ENCODE measurements at places on chromosomes 6 and 20. TPM values are rescaled to one million over a fixed set of nuclear protein-coding genes. Genes with fewer than 3 reads are reported as not detected.

DNA sequence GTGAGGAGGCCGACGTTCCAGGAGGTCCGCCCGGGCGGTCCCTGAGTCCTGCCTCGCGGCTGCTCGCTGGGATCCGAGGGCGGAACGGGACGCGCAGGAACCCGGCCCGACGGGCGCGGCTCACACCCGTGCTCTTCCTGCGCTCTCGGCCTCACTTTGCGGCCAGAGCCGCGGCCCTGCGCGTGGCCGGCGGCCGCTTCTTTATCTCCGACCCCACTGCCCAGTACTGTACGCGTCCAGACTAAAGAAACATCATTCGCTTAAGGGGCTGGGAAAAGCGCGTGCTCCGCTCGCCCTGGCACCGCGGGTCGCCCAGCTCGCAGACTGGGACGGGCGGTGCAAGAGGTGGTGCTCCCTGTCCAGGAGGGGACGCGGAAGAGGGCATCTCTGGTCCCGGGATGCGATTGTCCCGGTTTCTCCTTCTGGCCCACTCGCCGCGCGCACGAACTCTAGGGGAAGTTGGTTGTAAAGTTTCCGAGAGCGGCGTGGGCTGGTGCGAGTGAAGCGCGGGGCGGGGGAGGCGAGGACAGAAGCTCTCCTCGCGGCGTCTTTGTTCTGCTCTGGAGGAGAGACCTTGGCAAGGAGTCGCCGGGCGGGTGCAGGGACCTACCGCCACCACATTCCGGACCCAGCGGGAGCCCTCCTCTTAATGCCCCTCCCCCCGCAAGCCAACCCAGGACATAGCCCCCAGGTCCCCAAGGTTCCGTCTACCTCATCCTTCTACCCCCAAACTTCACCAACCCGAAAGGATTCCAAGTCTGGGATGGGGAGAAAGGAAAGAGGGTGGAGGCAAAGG lies 71.0 kb downstream of the SOX4 start:
- no peak overlapping the region for H3K4me3 ChIP-seq
- H3K4me1 ChIP-seq, result peaks cover 26% of the 10 kb centered on the region
- DNase-seq, result no peak
- H3K36me3 ChIP-seq, result no peaks in the 10 kb centered on the region

The FAM209B gene
- 0.63 TPM for total RNA-seq

The KCNS1 gene
- 0.34 TPM for total RNA-seq

DNA sequence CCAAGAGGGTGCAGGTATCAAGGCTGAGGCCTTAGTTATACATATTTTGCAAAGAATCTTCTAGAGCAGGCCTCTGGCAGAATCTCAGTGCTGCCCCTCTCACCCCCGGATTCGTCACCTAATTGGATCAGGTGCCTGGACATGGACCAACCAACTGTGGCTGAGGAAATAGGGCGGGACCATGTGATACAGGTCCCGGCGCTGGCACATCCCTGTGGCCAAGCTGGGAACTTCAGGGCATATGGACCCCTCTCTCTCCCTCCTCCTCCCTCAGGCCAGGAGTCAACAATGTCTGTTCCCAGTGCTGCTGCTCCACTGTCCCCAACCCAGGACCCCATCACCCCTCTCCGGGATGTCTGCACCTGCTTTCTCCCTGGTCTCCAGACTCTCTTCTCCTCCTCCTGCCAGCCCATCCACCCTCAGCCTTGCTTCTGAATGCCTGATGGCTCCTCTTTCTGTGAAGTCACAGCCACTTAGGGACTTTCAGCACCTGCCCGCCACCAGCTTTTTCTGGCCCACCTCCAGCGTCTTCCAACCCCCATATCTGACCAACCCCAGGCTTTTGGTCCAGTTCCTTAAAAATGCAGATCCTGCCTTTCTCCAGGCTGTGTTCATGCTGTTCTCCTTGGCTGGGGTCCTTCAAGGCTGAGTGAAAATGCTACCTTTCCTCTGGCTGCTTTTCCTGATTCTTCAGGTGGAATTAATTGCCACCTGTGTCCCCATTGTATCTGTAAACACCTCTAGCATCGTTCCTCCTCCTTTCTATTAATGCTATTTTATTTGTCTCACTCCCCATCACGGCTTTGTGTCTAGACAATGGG lies 19.0 kb upstream of the MLN start:
- no peak overlapping the region for H3K4me3 ChIP-seq
- H3K27ac ChIP-seq, result no peak overlapping the region
- no peaks in the 10 kb centered on the region for H3K36me3 ChIP-seq

The F13A1 gene
- not detected for total RNA-seq

DNA sequence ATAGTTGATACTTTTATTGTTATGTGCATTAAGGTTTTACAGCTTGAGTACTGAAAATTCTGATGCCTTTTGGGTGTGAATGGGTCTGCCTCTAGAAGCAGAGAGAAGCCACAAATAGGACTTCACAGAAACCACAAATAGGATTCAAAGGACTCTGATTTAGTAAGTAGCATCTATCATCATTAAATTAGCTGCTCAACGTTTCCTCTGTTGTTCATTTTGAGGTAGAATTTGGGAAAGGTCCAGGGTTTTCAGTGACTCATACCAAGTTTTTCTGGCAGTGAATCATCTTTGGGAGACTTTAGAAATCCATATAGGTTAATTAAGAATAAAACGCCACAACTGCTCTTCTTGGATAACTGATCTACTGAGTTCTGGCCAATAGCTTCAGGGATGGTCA lies 105.1 kb downstream of the PHF3 start:
- no peak for DNase-seq
- no peak overlapping the region for H3K4me3 ChIP-seq
- no peak overlapping the region for H3K27ac ChIP-seq
- peaks cover 1% of the 10 kb centered on the region for H3K27me3 ChIP-seq
- no peaks in the 10 kb centered on the region for H3K36me3 ChIP-seq

The EDN1 gene
- not detected for total RNA-seq

The ZC2HC1B gene
- total RNA-seq, result not detected

DNA sequence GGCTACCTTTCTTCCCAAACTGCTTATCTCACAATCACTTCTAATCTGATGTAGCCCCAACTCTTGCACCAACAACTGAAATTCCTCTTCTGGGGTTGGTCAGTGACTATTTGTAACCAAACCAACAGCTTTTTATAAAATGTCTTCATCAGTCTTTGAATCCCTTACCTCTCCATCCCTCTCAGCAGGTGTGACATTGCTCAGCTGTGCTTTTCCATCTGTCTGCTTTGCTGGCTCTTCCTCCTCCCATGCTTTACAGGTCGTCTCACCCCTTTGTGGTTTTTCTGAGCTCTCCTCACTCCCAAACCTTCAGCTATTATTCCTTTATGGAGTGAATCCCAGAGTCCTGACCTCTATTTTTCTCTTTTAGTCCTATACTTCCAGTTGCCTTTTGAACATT lies 5.9 kb downstream of the MAP7 start:
- H3K4me1 ChIP-seq, result no peaks in the 10 kb centered on the region
- no peaks in the 10 kb centered on the region for H3K36me3 ChIP-seq
- DNase-seq, result no peak

- DNase-seq, result peak; percentile 87
- H3K36me3 ChIP-seq, result peaks cover 8% of the 10 kb centered on the region
- H3K27ac ChIP-seq, result peak overlapping the region; percentile 79
- H3K4me3 ChIP-seq, result peak overlapping the region; percentile 79
- peaks cover 47% of the 10 kb centered on the region for H3K4me1 ChIP-seq
These were observed 497 bp downstream of the ACSS1 start for GRCh38 chr20:25057234-25058050.

- H3K27me3 ChIP-seq, result no peaks in the 10 kb centered on the region
- no peak overlapping the region for H3K4me3 ChIP-seq
- no peaks in the 10 kb centered on the region for H3K4me1 ChIP-seq
- no peaks in the 10 kb centered on the region for H3K36me3 ChIP-seq
- DNase-seq, result no peak
These were observed 31.0 kb upstream of the FBXO30 start for GRCh38 chr6:145845557-145845956.

- H3K36me3 ChIP-seq, result no peaks in the 10 kb centered on the region
- peaks cover 16% of the 10 kb centered on the region for H3K27me3 ChIP-seq
- no peak overlapping the region for H3K4me3 ChIP-seq
- no peak overlapping the region for H3K27ac ChIP-seq
- DNase-seq, result no peak
These were observed 52.7 kb downstream of the CPXM1 start for GRCh38 chr20:2747676-2748235.

DNA sequence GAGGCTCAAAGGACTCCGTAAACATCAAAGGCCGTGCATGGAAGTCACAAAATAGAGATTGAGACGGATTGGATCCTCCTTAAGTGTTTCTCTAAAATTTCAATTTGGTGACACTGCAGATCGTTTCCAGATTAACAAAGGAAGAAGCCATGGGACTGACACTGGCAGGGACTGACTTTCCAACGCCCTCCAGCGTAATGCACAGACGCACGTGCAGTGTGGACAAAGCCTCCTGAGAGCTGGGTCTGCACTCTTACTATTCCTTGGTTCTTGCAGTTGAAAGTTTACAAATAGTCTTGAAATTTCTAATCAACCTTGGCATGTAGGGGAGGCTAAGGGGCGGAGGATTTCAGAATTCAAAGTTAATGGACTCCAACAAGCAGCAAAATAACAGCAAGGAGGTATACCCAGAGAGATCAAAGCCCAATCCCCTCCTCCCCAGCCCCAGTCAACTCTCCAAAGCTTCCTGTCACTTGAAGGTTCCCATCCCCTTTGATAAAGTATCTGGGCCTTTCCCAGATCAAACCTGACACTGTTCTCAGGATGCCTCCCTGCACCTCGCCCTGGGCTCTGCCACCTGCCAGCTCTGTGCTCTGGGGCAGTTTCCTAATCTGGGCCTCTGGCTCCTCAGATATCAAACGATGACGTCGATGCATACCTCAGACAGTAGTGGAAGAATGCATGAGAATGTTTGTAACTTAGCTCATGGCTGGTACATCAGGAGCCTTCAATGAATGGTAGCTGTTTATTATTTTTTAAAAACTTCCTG lies 106.5 kb upstream of the TRAF3IP2 start:
- H3K27ac ChIP-seq, result peak overlapping the region; percentile 70
- peaks cover 71% of the 10 kb centered on the region for H3K4me1 ChIP-seq
- no peak overlapping the region for H3K4me3 ChIP-seq
- H3K36me3 ChIP-seq, result peaks cover 62% of the 10 kb centered on the region

DNA sequence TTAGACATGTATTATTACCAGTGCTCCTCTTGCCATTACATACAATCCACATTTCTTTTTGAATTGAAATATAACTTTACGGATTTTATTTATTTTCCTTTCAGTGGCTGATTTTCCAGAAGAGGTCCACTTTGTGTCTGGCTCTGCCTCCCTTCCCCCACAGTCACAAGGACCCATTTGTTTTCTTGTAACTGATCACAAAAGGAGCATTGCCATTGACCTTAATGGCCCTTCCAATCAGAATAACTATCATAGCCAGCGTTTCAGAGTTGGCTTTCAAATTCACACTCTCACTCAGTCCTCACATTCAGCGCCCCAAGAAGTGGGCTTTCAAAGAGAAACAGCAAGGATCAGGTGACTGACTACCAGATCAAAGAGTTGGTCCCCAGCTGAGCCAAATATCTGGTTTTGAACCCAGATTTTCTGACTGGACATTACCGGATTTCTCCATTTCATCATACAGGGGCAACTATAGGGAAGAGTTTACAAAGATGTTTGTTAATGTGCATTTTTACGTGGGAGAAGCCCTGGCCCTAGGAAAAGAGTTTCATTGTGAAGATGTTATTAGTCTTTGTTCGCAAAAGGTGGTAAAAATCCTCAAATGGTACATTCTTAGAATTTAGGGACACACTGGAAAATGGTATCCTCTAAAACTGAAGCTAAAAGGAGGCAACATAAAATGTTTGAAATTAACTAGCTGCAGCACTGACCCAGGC lies 2.0 kb upstream of the SLC22A23 start:
- H3K4me3 ChIP-seq, result no peak overlapping the region
- H3K36me3 ChIP-seq, result no peaks in the 10 kb centered on the region
- peaks cover 7% of the 10 kb centered on the region for H3K27me3 ChIP-seq
- DNase-seq, result no peak
- H3K4me1 ChIP-seq, result peaks cover 4% of the 10 kb centered on the region
- no peak overlapping the region for H3K27ac ChIP-seq

- H3K4me3 ChIP-seq, result no peak overlapping the region
- H3K4me1 ChIP-seq, result peaks cover 6% of the 10 kb centered on the region
- no peak overlapping the region for H3K27ac ChIP-seq
- no peaks in the 10 kb centered on the region for H3K36me3 ChIP-seq
These were observed 48.1 kb downstream of the CNKSR3 start for GRCh38 chr6:154462425-154462824.

DNA sequence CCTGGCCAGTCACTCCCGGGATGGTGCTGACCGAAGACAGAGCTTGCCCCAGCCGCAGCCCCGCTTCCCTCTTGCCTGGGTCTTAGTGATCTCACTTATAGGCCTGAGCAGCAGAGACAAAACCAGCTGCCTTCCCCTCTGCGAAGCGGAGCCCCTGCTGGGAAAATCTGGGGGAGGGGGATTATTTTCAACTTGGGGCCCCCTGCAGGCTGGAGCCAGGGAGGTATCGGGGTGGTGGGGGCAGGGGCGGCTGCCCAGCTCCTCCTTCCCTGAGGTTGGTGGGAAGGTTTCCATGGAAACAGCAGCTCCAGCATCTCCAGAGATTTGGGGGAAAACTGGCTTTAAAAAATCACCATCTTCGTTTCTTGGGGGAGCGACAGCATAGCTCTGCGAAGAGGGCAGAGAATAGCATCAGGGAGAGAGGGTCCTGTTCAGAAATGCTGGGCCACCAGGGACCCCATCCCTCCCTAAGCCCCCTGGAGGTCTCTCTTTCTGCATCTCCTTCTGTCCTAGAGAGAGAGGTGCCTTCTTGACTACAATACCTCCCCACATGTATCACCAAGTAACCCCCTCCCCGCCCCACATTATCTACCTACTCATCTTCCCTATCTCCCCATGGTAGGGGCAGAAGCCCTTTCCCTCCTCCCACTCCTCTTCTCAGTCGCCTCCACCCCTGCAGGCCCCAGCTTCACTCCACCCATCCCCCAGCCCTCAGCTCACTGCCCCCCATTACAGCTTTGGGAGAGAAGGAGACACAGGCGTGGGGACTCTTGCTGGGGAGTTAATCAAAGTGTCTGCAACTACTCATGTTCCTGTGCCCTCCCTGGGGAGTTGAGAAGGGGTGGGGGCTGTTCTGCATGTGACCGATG lies 88.4 kb upstream of the CCDC167 start:
- no peaks in the 10 kb centered on the region for H3K36me3 ChIP-seq
- no peaks in the 10 kb centered on the region for H3K27me3 ChIP-seq
- no peak overlapping the region for H3K27ac ChIP-seq
- no peaks in the 10 kb centered on the region for H3K4me1 ChIP-seq

- no peak overlapping the region for H3K27ac ChIP-seq
- H3K4me3 ChIP-seq, result no peak overlapping the region
- no peak for DNase-seq
- H3K36me3 ChIP-seq, result no peaks in the 10 kb centered on the region
- H3K4me1 ChIP-seq, result no peaks in the 10 kb centered on the region
- H3K27me3 ChIP-seq, result no peaks in the 10 kb centered on the region
These were observed 259.1 kb downstream of the HDGFL1 start for GRCh38 chr6:22828179-22829062.

DNA sequence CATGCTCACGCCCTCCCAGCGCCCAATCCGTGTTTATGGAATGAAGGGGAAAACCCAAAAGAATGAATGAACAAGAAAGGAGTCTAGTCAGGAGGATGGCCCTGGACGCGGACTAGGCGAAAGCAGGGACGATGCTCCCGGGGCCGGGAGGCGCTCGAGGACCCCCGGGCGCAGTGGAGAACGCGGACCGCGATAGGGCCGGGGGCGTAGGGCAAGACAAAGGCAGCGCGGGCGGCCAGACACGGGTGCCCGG lies 758 bp downstream of the GCLC start:
- peaks cover 64% of the 10 kb centered on the region for H3K4me1 ChIP-seq
- peak; percentile 36 for DNase-seq
- H3K36me3 ChIP-seq, result peaks cover 4% of the 10 kb centered on the region
- no peaks in the 10 kb centered on the region for H3K27me3 ChIP-seq

GRCh38 chr6:128388380-128388779 lies 132.0 kb downstream of the PTPRK start:
- no peak overlapping the region for H3K4me3 ChIP-seq
- no peak for DNase-seq
- H3K27me3 ChIP-seq, result no peaks in the 10 kb centered on the region
- H3K4me1 ChIP-seq, result no peaks in the 10 kb centered on the region

Measured in activated CD4-positive, alpha-beta memory T cell treated with anti-CD3 and anti-CD28 coated beads for 36 hours (primary cell).